Left ventricle myocardium superior (tissue), 1 donor: ENCODE measurements at places on chromosomes 13 and 19. TPM values are rescaled to one million over a fixed set of nuclear protein-coding genes. Genes with fewer than 3 reads are reported as not detected.

- DNase-seq: no peak
These were observed 108.5 kb upstream of the C1QTNF9B start for GRCh38 chr13:24005755-24006281.

The HSPB6 gene
- total RNA-seq: 676 TPM

DNA sequence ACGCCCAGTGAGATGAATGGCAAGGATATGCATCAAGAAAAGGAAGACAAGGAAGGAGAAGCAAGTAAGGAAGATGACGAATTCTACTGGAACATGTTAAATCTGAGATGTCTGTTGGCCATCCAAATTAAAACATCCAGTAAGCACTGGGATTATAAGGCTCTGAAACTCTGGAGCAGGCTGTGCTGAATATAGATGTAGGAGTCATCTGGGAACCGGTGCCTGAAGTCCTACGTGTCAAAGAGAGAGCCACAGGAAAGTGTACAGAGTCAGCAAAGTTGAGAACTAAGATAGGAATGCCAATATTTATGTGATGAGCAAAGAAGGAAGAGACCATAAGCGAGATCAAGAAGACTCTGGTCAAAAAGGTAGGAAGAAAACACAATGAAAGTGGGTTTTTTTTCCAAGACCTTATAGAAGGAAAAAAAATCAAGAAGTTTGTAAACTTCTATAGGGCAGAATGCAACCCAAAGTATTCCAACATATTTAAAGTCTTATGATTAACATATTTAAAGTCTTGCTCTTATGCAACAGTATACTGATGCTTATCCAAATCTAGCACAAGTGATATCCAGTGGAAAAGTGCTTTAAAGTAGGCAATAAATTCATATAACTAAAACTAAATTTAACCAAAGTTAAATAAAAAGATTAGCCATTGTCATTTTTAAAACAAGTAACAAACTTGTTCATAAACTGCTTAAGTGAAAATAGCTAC is 51.2 kb upstream of the EEF1AKMT1 start:
- no peak for DNase-seq

- DNase-seq: no peak
These were observed 699.0 kb downstream of the GPC5 start for GRCh38 chr13:92097337-92097903.

DNA sequence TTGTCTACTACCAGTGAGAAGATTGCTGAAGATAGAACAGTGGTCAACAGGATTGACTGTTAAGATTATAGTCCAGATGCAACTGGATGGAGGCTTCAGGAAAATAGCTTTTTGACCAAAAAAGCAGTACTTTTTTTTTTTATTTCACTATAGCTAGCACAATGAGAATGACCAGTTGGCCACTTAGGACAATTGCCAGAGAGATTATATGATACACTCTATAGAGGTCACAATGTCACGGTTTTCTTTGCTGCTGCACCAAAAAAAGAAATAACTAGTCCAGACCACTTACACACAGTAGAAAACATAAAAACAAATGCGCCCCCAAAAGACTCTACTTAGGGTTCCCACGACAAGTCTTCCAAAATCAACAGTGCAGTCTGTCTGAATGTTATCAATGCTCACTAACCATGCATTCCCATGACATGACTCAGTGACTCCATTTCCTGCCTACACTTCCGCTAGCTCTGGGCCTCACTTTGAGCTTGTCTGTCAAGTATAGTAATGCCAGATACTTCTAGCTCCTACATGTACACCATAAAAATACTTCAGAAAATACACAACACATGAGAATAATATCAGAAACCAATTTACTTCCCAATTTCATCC is 209.1 kb upstream of the STARD13 start:
- DNase-seq: no peak

The ZNF730 gene
- total RNA-seq: not detected

DNA sequence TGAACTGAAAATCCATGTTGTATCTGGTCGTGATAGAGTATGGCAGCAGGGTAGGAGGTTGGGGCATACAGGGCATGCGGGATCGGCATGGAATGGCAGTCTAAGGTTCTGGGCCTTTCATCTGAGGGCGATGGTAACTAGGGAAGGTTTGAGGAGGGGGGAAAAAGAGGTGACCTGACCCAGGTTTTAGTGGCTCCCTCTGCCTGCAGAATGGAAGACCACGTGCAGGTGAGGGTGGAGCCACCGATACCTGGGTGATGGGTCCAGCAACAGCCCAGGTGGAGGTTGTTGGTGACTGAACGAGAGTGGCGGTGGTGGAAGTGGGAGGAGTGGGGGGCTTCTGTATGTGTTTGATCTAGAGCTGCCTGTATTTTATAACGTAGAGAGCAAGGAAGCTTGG is 3.8 kb downstream of the ZNF749 start:
- DNase-seq: no peak

DNA sequence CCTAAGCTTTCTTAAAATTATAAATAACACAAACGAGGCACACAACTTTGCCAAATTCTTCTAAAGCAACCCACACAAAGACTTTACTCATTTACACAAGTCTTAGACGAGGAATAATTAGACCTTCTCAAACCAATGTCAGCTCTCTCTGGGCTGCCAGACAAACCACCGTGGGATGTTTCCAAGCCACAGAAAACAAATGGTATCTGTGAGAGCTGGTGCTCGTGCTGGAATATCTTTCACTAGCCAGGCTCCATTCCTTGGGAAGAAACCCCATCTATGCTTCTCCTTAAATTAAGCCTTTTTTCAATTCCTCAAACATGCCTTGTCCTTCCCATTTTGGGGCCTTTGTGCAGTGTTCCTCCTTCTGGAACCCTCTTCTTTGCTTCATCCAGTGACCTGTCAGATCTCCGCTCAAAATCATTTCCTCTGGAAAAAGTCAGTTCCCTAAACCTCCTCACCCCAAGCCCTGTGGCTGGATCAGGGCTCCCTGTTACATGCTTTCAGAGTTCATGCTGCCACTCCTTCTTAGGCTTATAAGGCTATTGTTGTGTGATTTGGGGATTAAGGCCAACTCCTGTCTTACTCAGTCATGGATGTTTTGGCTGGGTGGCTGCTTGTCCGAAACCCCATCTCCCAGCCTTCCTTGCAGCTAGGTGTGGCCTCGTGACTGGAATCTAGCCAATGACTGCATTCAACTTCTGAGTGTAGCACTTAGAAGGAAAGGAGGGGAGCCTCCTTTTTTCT is 64.2 kb upstream of the GTF2F2 start:
- no peak for DNase-seq

The FBXO27 gene
- 9.7 TPM for total RNA-seq

The MISP3 gene
- 6.8 TPM for total RNA-seq

DNA sequence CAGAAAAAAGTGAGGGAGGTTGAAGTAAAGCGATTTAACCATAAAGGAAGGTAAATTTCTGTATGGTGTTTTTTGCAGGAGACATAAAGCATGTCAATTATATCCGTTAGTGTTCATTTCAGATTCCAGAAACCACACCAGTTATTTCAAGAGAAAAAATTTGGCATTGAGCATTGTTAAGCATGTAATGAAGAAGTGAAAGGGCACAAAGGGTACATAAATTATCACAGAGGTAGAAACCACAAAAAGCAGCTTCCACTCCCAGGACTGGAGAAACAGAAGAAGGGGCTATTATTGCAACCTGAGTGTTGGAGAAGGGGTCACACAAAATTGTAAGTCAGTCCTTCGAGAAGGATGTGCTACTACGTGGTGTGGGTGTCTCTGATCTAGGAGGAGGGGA is 72.2 kb upstream of the DACH1 start:
- no peak for DNase-seq

The TICAM1 gene
- total RNA-seq: 6.2 TPM

- DNase-seq: no peak
These were observed 27.1 kb downstream of the SERP2 start for GRCh38 chr13:44400736-44401135.

DNA sequence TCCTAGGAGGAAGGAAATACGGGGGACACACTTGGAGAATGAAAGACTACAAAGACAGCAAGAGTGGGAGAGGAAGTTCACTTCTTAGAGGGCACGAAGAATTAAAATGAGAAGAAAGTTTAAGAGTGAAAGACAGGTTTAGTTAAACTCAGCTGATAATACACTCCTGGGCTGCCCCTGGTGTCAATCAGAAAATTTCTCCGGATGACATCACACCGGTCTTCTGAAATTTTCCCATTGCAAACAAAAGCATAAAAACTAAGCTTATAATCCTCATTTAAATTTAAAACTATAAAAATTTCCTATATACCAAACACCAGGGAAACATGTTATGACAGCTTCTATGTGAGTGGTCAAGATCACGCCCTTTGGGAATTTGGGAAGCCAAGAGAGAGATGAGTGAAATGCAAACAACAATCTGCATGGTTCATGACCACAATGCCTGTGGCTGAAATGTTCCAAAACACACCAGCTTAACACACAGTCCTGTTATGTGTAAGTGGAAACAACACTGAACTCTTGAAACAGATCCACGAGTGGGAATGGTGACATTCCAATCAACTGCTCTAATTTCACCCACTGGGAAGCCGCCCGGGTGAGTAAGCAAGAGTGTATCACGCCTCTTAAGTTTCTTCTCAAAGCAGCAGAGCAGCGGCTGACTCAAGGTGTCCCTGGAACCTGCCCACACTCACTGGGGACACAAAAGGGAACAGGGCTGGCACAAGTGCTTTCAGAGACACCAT is 49.0 kb downstream of the BRD4 start:
- DNase-seq: no peak

The HSH2D gene
- total RNA-seq: 0.37 TPM

DNA sequence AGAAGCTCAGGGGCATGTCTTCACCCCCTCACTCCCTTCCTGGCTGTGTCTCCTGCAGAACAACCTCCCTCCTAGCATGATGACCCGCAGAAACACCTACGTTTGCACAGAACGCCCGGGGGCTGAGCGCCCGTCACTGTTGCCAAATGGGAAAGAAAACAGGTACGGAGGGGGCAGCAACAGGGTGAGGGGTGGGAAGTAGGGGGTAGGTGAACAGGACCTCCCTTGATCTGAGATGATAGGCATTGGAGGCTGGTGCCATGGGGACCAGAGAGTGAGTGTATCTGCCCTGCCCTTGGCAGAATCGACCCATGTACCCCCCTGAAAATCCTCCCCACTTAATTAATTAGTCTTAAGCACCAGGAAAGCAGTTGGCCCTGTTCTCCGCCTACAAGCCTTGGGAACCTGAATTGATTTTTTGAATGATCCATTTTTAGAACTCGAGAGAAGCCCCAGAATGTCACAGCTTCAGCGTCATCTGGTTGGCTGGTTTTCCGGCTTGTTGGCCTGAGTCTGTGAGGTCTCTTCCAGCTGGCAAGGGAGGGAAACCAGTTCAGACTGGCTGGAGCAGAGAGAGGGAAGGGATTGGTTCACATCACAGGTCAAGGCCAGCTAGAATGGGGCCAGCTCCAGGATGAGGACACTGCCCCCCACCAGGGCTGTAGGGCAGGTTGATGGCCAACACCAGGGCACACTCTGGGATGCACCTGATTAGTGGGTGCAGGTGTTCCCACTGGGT is 28.2 kb downstream of the CKM start:
- peak; percentile 74 for DNase-seq

The ZNF724 gene
- total RNA-seq: 1.1 TPM

DNA sequence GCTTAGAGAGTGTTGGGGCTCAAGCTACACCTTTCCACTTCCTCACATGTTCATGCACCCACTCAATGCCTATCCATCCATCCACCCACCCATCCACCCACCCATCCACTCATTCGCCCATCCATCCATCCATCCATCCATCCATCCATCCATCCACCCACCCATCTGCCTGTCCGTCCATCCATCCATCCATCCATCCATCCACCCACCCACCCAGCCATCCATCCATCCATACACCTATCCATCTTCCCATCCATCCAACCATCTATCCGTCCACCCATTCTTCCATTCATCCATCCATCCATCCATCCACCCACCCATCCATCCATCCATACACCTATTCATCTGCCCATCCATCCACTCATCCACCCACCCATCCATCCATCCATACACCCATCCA is 13.1 kb upstream of the HOMER3 start:
- no peak for DNase-seq

GRCh38 chr13:46622630-46623256 is 69.8 kb downstream of the LRCH1 start:
- peak; percentile 42 for DNase-seq

DNA sequence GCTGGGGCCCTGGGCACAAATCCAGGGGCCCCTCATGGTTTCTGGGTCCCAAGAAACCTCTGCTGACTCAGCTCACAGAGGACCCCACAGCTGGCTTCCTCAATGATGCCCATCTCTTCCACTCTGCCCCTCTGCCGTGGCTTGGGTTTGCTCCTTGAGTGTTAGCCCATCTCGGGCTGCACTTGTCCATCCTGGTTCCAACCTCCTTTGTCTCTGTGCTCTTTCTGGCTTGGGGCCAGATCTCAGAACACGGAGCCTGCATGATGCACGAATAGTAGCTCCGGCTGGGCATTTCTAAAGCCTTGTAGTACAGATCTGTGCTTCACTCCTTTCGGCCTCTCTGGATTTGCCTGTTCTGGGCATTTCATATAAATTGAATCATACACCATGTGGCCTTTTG is 53.8 kb downstream of the F2RL3 start:
- no peak for DNase-seq

DNA sequence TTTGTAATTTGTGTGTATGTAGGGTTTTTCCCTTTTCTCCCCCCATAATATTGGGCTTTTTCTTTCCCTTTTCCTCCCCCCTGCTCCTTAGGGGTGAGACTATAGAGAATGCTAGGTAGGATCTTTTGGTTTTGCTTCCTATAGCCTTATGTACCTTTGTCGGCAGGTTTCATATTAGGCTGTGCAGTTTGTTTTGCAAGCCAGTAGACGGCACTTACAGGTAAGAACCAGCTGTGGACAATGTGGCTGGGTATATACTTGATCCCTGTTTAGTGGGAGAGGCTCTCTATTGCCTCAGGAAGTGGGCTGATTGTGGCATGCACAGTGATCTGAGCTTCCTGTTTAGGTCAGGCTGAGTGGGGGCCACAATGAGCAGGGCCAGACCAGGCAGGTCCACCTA is 359.2 kb upstream of the OBI1 start:
- DNase-seq: no peak

GRCh38 chr13:95896301-95896700 is 156.9 kb downstream of the UGGT2 start:
- no peak for DNase-seq

DNA sequence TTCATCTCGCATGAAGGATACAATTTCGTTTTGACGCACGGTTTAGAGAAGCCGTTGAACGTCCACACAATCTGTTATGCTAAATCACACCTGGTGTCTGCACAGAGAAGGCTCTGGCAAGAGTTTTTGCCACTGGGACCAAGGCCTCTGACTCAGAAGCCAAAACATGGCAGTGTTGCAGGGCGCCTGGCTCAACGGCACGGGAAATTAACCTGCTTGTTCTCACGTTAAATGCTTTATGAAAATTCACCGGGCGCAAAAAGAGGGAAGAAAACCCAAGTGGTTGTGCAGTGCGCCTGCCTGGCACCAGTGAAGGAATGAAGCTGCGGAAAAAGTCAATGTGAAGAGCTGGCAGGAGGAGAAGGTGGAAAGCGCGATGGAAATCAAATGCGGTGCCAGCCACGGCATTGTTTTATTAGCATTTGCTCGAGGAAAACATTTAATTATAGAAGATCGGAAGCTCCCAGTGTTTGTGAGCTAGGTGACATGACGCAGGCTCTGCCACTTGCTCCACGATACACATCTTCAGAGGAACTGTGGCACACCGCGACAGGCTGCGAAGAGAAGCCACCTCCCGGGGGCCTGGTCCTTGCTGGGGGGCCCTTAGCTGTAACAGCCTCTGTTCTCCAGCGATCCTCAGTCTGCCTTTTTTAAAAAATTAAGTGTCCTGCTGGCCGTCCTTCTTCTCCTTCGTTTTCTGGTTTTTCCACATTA is 126.2 kb downstream of the ZIC5 start:
- no peak for DNase-seq
